Ovary (tissue), 10 donors: ENCODE measurements at places on chromosomes 3 and 15. TPM values are rescaled to one million over a fixed set of nuclear protein-coding genes. Genes with fewer than 3 reads are reported as not detected.

- H3K27ac ChIP-seq = no peak overlapping the region
- no peak overlapping the region for H3K4me3 ChIP-seq
- no peaks in the 10 kb centered on the region for H3K27me3 ChIP-seq
- DNase-seq = no peak
- H3K36me3 ChIP-seq = no peaks in the 10 kb centered on the region
- H3K4me1 ChIP-seq = no peaks in the 10 kb centered on the region
Observed at GRCh38 chr3:109480014-109480413, 142.7 kb upstream of the DPPA4 start.

CNBP gene
- 402 TPM for total RNA-seq

SLC35G2 gene
- 4.7 TPM for total RNA-seq

ZNF660 gene
- 11.2 TPM for total RNA-seq

GRCh38 chr3:130773366-130773765, 26.7 kb upstream of the PIK3R4 start:
- H3K4me1 ChIP-seq = no peaks in the 10 kb centered on the region
- no peak for DNase-seq
- no peaks in the 10 kb centered on the region for H3K36me3 ChIP-seq
- no peak overlapping the region for H3K4me3 ChIP-seq

DNA sequence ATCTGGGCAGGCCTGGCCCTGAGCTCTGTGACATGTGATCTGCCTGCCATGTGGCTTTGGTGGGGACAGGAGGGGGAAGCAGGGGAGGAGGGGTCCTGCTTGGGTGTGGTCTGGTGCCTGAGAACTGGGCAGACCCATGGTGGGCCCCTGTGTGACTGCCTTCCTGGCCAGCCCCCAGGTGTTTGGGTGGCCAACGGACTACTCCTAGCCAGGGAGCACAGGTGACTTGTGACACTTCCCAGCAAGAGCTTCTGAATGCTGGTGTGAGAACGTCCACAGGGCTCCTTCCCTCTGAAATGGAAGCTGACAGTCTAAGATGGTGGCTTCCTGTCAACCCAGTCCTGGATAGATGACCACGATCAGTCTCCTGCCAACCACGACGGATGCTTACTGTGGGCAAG, 136.1 kb upstream of the MEF2A start:
- peak; percentile 22 for DNase-seq
- H3K4me1 ChIP-seq = peaks cover 6% of the 10 kb centered on the region
- H3K36me3 ChIP-seq = no peaks in the 10 kb centered on the region
- no peak overlapping the region for H3K27ac ChIP-seq
- no peak overlapping the region for H3K4me3 ChIP-seq
- H3K27me3 ChIP-seq = no peaks in the 10 kb centered on the region

DNA sequence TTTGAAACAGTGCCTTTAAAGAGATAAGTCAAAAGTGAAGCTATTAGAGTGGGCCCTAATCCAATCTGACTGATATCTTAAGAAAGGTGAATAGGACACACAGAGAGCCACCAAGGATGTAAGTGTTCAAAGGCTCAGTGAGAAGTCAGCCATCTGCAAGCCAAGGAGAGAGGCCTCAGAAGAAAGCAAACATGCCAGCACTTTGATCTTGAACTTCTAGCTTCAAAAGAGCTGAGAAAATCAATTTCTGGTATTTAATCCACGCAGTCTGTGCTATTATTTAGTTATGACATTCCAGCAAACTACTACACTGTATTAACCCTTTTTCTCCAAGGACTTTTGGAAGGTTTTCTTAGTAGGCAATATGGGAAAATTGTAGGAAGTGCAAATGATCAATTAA, 95.7 kb downstream of the LRRC3B start:
- no peaks in the 10 kb centered on the region for H3K36me3 ChIP-seq
- H3K27me3 ChIP-seq = no peaks in the 10 kb centered on the region
- H3K4me1 ChIP-seq = no peaks in the 10 kb centered on the region
- H3K4me3 ChIP-seq = no peak overlapping the region
- H3K27ac ChIP-seq = no peak overlapping the region

DNA sequence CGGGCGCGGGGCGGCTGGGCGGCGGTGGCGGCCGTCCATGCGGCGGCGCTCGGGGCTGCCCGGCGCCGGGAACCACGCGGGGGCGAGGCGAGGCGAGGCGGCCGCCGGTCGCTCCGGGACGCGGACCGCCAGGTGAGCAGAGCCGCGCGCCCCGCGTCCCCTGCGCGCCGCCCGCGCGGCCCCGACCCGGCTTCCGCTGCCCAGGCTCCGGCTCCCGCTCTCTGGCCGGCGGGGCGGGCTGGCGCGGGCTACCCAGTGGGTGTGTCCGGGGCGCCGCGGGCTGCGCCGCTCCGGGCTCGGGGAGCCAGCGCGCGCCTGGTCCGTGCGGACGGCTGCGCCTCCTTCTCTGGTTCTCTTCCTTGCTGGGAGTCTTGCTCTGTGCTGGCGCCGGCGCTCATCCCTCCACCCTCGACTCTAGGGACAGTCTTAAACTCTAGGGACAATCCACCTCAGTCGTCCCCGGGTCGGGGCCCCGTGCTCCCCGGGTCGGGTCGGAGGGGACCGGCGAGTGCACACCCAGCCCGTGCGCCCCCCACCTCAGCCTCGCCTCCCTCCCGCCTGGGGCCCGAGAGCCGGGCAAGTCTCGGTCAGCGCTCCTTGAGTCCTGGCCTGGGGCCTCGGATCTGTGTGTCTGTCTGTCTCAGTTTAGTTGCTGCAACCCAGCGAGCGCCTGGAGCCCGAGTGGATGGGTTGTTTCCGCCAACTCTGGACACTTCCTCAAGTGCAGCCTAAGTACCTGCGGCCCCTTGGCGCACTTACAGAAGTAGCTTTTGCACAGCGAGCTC, 488 bp downstream of the THSD4 start:
- H3K36me3 ChIP-seq = no peaks in the 10 kb centered on the region
- H3K27me3 ChIP-seq = no peaks in the 10 kb centered on the region
- H3K27ac ChIP-seq = no peak overlapping the region
- H3K4me3 ChIP-seq = peak overlapping the region; percentile 51
- no peaks in the 10 kb centered on the region for H3K4me1 ChIP-seq

PRSS50 gene
- 0.40 TPM for total RNA-seq

GRCh38 chr3:37492977-37493471, 318.6 kb upstream of the LRRFIP2 start:
- no peaks in the 10 kb centered on the region for H3K36me3 ChIP-seq
- no peak for DNase-seq
- no peaks in the 10 kb centered on the region for H3K27me3 ChIP-seq
- no peak overlapping the region for H3K4me3 ChIP-seq
- H3K4me1 ChIP-seq = no peaks in the 10 kb centered on the region

- H3K27ac ChIP-seq = no peak overlapping the region
- DNase-seq = peak; percentile 8
- H3K4me1 ChIP-seq = no peaks in the 10 kb centered on the region
- no peaks in the 10 kb centered on the region for H3K27me3 ChIP-seq
- no peak overlapping the region for H3K4me3 ChIP-seq
Observed at GRCh38 chr15:25170113-25170731, 215.4 kb downstream of the SNRPN start.

DNA sequence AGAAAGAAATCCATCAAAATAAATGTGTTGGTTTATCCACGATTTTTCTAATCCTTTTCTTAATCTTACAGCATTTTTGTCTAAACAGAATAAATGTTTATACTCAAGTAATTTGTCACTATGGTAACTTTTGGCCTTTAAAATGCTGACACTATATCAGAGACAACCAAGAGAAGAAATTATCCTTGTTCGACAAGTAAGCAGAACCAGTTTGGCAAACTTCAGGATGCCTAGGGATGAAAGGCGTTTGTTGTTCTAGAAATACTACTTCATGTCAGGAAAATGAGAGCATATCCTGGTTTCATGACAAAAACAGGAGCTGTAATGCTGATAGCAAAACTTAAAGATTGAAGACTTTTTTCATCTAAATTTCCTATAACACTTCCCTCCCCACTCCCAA, 308.0 kb upstream of the ATP11B start:
- no peaks in the 10 kb centered on the region for H3K4me1 ChIP-seq
- no peaks in the 10 kb centered on the region for H3K36me3 ChIP-seq
- H3K4me3 ChIP-seq = no peak overlapping the region
- no peak for DNase-seq
- H3K27me3 ChIP-seq = no peaks in the 10 kb centered on the region
- no peak overlapping the region for H3K27ac ChIP-seq

HES1 gene
- 24.6 TPM for total RNA-seq

ACTRT3 gene
- 3.1 TPM for total RNA-seq

DNA sequence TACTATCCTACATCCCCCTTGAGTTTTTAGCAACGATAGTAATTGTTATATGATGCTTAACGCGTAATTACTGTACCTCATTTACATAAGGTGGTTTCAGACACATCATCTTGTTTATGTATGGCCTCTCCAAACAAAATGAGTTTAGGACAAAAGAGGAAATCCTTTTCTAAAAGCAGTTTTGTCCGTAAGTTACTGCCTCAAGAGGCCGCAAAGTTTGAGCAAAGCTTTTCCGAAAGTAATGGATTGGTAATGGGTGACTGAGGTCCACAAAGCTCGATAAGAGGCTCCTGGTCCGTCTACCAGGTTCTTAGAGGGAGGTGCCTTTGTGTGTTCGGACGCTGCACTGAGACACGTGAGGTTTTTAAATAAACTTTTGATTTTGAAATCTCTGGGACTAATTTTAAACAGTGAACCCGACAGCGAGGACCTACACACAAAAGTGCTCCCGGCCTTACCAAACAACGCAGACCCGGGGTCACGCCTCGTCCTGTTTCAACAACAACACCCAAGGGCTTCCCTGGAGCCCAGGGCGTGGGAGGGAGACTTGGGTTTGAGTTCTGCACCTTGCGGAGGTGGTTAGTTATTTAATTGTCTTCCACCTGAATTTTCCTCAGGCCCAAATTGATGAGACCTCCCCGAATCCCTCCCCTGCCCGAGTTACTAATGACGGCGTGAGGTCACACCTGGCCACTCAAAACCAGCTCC, 456 bp upstream of the C15orf61 start:
- no peaks in the 10 kb centered on the region for H3K4me1 ChIP-seq
- peak overlapping the region; percentile 88 for H3K27ac ChIP-seq
- no peaks in the 10 kb centered on the region for H3K27me3 ChIP-seq
- no peaks in the 10 kb centered on the region for H3K36me3 ChIP-seq

DNA sequence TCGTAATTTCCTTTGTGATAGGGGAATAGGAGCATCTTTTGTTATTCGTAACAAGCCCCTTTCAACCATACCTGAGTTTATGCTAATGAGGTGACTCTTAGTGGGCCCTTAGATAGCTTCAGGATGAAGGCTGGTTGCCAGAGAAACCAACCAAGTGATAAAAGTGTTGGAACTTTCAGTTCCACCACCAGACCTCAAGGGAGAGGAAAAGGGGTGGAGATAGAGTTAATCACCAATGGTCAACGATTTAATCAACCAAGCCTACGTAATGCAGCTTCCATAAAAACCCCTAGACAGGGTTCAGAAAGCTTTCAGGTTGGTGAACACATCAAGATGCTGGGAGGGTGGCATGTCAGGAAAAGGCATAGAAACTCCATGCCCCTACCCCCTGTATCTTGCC, 33.0 kb downstream of the HERC1 start:
- no peak for DNase-seq
- no peaks in the 10 kb centered on the region for H3K27me3 ChIP-seq
- H3K4me3 ChIP-seq = no peak overlapping the region
- H3K4me1 ChIP-seq = peaks cover 6% of the 10 kb centered on the region

DNA sequence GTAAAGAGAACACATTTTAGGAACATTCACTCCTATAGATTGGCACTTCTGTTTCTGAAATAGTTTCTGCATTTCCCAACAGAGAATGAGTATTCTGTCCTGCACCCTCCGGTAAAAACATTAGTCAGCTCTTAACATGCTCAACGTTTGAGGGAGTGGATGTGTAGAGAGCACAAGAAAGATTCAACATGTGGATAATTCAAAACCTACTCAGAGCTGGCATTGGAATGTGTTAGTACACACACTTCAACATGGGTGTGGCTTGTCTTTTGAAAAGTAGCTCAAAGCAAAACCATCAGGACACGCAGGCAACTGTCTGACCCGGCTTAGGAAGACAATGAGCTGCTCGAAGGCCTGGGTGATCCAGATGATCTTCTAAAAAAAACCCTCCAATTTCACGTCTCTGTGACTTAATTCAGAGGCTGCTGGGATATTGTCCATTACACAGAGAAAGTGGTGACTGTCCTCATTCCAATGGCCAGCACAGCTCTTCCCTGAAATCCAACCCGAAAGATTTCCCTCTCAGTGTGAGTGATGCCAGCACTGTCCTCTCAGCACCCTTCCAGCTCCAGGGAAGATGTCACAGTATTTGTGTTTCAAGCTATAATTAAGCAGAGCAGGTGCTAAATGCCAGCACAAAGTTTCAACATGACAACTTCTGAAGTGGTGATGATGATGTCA, 18.1 kb downstream of the FBN1 start:
- DNase-seq = no peak
- H3K27ac ChIP-seq = no peak overlapping the region
- peaks cover 18% of the 10 kb centered on the region for H3K4me1 ChIP-seq
- H3K4me3 ChIP-seq = no peak overlapping the region
- no peaks in the 10 kb centered on the region for H3K36me3 ChIP-seq

DNA sequence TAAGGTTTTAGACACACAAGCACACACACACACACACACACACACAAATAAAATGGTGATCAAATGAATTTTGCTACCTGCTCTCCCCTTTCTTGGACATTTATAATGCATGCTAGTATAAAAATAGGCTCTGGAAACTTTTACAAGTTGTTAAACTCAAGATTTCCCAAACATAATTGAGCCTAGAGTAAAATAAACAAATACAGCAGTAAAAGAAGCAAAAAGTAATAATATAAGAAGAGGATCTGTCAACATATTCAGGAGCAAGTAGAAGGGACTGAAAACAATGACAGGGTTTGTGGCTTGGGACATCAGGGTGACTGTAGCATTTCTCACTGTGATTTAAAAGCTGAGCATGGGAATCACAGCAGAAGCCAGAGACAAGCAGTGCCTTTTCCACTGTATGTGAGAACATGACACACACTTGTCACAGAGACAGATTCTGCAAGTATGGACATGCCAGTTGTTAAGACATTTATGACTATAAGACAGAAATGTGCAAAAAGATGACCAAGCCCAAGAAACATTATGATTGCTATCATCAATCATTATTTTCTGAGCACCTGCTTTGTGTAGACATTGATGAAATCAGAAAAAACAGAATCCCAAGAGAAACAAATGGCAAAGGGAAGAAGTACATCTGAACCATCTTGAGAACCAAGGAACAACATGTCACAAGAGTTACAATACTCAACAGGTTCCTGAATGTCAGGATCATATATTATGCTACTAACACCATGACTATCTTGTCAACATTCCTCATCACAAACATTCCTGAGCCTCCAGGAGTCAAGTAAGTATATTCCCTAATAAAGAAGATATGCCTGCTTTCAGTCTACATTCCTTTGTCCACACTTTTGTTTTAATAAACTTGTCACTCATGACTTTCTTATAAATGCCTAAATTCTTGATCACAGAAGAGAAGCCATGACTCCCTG, 7.1 kb downstream of the THRB start:
- H3K27me3 ChIP-seq = no peaks in the 10 kb centered on the region
- H3K36me3 ChIP-seq = no peaks in the 10 kb centered on the region
- no peak overlapping the region for H3K4me3 ChIP-seq

DNA sequence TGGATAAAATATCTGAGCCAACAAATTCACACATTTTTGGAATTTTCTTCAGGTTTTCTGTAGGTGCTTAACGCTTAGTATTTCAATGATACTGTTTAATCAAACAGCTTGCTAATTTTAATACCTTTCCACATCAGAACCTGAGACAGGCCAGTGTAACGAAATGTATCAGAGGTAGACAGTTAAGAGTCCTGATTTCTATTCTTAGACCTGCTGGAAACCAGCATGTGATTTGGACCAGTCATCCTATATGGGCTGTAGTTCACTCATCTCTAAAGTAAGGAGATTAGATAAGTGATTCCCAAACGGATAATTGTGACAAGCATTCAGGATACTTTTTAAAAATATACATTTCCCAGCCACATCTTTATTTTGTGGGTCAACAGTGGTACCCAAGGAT, 18.4 kb downstream of the ARL6IP5 start:
- peaks cover 2% of the 10 kb centered on the region for H3K4me1 ChIP-seq
- no peak for DNase-seq
- no peak overlapping the region for H3K27ac ChIP-seq
- no peaks in the 10 kb centered on the region for H3K36me3 ChIP-seq
- no peaks in the 10 kb centered on the region for H3K27me3 ChIP-seq

TM6SF1 gene
- total RNA-seq = 5.5 TPM
